ENCODE measurements at places on chromosomes 1 and 21. TPM values are rescaled to one million over a fixed set of nuclear protein-coding genes. Genes with fewer than 3 reads are reported as not detected.

DNA sequence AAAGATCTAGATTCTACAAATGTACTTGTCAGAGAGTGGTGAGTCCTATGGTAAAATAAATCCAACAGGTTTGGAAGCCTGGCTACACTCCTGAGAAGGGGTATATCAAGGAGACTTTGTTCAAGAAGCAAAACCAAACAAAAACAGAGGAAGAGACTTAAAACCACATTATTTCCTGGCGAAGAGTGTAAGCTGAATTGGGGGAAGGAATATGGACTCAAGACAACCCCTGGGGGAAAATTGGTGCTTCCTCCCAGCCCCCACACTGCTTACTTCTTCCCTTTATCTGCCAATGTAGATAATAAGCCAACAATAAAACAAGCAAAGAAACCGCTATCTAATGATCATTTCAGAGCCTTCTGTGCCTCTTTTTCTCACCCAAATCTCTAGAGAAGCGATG is 48.4 kb upstream of the ZBTB18 start:
- no peak for DNase-seq
- peaks cover 24% of the 10 kb centered on the region for H3K4me1 ChIP-seq
- H3K27me3 ChIP-seq: no peaks in the 10 kb centered on the region

- no peaks in the 10 kb centered on the region for H3K36me3 ChIP-seq
- H3K4me1 ChIP-seq: no peaks in the 10 kb centered on the region
- H3K27me3 ChIP-seq: no peaks in the 10 kb centered on the region
- H3K27ac ChIP-seq: no peak overlapping the region
- no peak for DNase-seq
Measured at GRCh38 chr1:186654741-186655140, 25.5 kb downstream of the PTGS2 start.

GRCh38 chr1:5947071-5947821 is 45.0 kb downstream of the NPHP4 start:
- H3K27me3 ChIP-seq: no peaks in the 10 kb centered on the region
- no peak overlapping the region for H3K27ac ChIP-seq
- no peak for DNase-seq
- H3K36me3 ChIP-seq: peaks cover 6% of the 10 kb centered on the region

- H3K4me3 ChIP-seq: no peak overlapping the region
- H3K36me3 ChIP-seq: no peaks in the 10 kb centered on the region
- peaks cover 2% of the 10 kb centered on the region for H3K4me1 ChIP-seq
- H3K27ac ChIP-seq: no peak overlapping the region
- H3K27me3 ChIP-seq: peaks cover 14% of the 10 kb centered on the region
Measured at GRCh38 chr1:182141040-182141439, 79.5 kb upstream of the ZNF648 start.

DNA sequence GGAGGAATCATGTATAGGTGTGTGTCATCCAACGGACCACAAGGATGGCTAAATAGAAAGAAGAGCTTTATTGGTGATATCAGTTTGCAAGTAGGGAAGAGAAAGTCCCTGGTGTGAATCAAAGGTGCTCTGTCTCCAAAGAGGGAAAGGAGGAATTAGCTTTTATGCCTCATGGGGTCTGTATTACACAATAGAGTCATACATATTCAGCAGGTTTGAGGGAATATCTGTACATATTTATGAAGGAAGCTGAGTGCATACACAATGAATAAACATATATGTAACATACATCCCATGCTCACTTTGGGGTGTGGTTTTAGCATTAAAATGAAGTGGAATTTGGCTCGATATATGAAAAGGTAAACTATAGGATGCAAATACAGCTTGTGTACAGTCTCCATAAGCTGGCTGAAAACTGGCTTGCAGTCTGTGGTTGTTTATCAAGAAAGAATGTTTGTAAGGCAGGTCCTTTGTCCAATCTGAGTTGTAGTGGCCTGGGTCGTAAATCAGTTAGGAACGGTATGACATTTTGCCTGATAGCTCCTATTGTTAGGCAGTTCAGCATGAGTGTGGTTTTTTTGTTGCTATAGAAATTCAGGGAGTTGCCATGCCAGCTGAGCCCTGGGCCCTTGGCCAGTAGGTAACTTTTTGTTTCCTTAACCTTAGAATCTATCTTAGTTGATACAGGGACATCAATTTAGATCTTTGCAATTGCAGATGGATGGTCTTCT is 198.0 kb upstream of the ZP4 start:
- no peak overlapping the region for H3K27ac ChIP-seq
- no peaks in the 10 kb centered on the region for H3K4me1 ChIP-seq
- no peaks in the 10 kb centered on the region for H3K27me3 ChIP-seq
- no peaks in the 10 kb centered on the region for H3K36me3 ChIP-seq

- no peaks in the 10 kb centered on the region for H3K4me1 ChIP-seq
- DNase-seq: no peak
- no peak overlapping the region for H3K4me3 ChIP-seq
- no peak overlapping the region for H3K27ac ChIP-seq
Measured at GRCh38 chr1:33634143-33634542, 161.7 kb downstream of the ZSCAN20 start.

GRCh38 chr1:10979483-10979920 is 33.0 kb upstream of the TARDBP start:
- no peak for DNase-seq
- no peaks in the 10 kb centered on the region for H3K36me3 ChIP-seq
- no peak overlapping the region for H3K27ac ChIP-seq
- H3K4me1 ChIP-seq: no peaks in the 10 kb centered on the region
- H3K27me3 ChIP-seq: no peaks in the 10 kb centered on the region

DNA sequence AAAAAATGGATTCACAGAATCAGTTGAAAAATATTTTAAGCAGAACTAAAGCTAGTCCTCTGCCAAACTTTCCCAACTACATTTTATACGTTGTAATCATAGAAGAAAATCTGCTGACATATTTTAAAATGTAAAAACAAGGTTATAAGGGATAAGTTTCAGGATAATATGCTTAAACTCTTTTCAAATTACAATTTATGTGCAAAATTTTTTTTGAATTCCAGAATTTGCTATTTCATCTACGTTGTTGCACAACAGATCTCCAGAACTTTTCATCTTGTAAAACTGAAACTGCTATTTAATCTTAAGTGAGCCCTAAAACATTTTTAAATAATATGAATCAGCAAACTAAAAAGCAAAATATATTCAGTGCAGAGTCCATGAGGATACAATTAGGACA is 5.9 kb downstream of the EDEM3 start:
- no peaks in the 10 kb centered on the region for H3K36me3 ChIP-seq
- H3K27me3 ChIP-seq: no peaks in the 10 kb centered on the region
- H3K27ac ChIP-seq: no peak overlapping the region
- DNase-seq: no peak
- peaks cover 38% of the 10 kb centered on the region for H3K4me1 ChIP-seq

- no peaks in the 10 kb centered on the region for H3K4me1 ChIP-seq
- H3K27me3 ChIP-seq: no peaks in the 10 kb centered on the region
- DNase-seq: no peak
- H3K36me3 ChIP-seq: no peaks in the 10 kb centered on the region
- H3K27ac ChIP-seq: no peak overlapping the region
Measured at GRCh38 chr1:82597649-82598048, 796.9 kb downstream of the ADGRL2 start.

DNA sequence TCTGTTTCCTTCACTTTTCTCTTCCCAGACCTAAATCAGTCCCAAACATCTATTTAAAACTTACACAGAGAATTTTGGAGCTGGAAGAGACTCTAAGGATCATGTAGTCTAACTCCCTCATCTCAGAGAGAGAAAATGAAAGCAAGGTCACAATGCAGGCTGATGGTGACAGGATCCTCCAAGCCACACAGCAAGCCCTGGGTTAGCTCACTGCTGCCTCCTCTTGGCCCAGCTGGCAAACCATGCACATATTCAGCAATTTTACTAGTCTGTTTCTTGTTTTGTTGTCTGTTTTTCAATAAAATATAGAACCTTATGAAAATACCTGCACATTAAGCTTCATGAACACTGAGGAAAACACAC is 27.7 kb upstream of the LY9 start:
- H3K27me3 ChIP-seq: no peaks in the 10 kb centered on the region
- H3K4me1 ChIP-seq: peaks cover 12% of the 10 kb centered on the region
- H3K27ac ChIP-seq: peak overlapping the region; percentile 90
- DNase-seq: peak; percentile 82
- H3K4me3 ChIP-seq: peak overlapping the region; percentile 39

The URB1 gene
- total RNA-seq: 15.0 TPM

All from T-cell (primary cell).